ENCODE measurements at places on chromosomes 3 and 15. TPM values are rescaled to one million over a fixed set of nuclear protein-coding genes. Genes with fewer than 3 reads are reported as not detected.

ROPN1B gene
- 41.5 TPM for total RNA-seq

SCG3 gene
- total RNA-seq = 0.37 TPM

FGD5 gene
- not detected for total RNA-seq

RSL24D1 gene
- total RNA-seq = 237 TPM

SLC26A6 gene
- total RNA-seq = 27.1 TPM

LHFPL4 gene
- total RNA-seq = 0.61 TPM

KNG1 gene
- not detected for total RNA-seq
